ENCODE measurements at places on chromosomes 16 and 17.

- no peak for DNase-seq
Measured at GRCh38 chr17:60744355-60744966, 66.8 kb downstream of the BCAS3 start.

GRCh38 chr17:13477180-13477611 is 124.5 kb downstream of the HS3ST3A1 start:
- DNase-seq, result no peak

GRCh38 chr17:34173241-34173640 is 81.8 kb upstream of the CCL2 start:
- no peak for DNase-seq

GRCh38 chr17:80237386-80237785 is 17.2 kb downstream of the SLC26A11 start:
- DNase-seq, result no peak

DNA sequence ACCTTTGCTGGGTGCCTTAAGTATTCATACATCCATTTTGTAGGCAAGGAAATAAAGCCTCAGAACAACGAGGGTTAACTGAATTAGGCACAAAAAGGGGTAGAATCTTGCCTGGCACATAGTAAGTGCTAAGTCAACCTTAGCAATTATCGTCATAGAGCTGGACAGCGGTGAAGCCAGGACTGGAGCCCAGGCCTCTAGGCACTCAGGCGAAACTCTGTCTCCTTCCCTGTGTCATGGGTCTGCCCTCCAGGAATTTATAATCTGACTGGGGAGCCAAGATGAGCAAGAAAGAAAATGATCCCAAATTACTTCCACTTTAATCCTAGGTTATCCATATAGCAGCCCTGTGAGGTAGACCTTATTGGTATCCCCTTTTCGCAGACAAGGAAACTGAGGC is 61.4 kb downstream of the KATNIP start:
- DNase-seq, result no peak

GRCh38 chr16:79640513-79641360 is 40.2 kb upstream of the MAF start:
- no peak for DNase-seq

- no peak for DNase-seq
Measured at GRCh38 chr16:50697881-50698767, 4.7 kb downstream of the NOD2 start.

- no peak for DNase-seq
Measured at GRCh38 chr17:75679706-75680211, 12.6 kb downstream of the SAP30BP start.

- DNase-seq, result no peak
Measured at GRCh38 chr16:14405611-14406537, 224.2 kb downstream of the PARN start.

GRCh38 chr17:57999496-58000017 is 7.5 kb downstream of the SRSF1 start:
- DNase-seq, result no peak

- DNase-seq, result no peak
Measured at GRCh38 chr16:72042157-72042660, 12.1 kb upstream of the HP start.

- no peak for DNase-seq
Measured at GRCh38 chr17:19333132-19333440, 29.4 kb downstream of the B9D1 start.

DNA sequence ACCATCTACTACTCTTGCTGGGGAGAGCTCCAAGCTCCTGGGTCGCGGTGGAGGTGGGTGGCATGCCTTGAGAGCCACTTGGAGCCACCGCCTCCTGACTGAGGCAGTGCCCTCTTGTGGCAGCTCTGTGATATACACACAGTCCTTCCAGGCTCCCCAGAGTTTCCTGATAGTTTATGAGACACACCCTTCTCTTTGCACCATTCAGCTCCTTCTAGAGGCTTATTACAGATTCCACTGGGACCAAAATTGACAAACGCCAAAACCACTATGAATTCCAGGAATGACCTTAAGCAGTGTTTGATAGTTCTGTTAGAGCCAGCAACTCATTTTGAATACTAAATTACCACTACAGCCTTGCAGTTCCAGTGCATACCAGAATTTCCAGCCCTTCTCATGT is 170.1 kb upstream of the CDH13 start:
- DNase-seq, result no peak

GRCh38 chr16:76214856-76215255 is 62.3 kb upstream of the CNTNAP4 start:
- no peak for DNase-seq

DNA sequence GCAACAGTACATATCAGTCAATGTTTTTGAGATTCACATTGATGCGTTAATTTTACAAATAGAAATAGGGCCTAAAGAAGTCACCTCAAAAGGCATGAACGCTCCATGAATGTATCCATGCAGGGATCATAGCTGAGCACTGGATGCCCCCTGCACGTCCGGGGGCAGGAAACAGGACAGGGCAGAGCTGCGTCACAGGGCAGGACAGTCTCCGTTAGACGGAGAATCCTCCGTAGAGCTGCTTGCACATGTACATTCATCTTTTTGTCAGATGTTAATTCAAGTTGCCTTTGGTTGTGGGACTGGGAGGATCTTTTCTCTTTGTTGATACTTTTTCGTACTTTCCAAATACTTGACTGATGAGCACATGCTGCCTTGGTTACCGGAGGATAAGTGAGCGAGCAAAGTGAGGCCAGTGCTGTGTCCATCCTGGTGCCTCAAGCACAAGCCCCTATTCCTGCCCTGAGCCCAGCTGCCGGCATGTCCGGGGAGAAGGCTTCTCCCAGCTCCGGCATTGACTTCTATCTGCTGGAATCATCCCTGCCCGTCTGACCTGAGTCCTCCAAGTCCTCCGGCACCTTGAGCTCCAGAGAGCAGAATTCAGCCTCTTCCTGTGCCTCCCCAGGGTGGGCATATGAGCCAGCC is 15.0 kb downstream of the GAA start:
- no peak for DNase-seq

DNA sequence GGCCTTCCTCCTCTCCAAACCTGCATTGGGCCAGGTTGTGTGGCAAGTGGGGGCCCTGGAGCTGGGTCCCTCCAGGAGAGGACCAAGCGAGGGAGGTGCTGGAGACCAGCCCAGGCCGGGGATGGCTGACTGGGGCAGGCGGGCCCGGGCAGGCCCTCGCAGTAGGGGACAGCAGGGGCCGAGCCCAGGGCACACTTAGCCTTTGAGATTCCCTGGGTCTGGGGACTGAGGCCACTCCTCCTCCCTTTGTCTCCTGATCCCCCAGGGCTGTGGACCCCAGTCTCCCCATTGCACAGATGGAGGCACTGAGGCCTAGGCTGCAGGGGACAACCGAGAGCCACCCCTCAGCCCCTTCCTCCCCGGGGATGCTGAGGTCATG is 5.2 kb downstream of the FOXJ1 start:
- DNase-seq, result no peak

DNA sequence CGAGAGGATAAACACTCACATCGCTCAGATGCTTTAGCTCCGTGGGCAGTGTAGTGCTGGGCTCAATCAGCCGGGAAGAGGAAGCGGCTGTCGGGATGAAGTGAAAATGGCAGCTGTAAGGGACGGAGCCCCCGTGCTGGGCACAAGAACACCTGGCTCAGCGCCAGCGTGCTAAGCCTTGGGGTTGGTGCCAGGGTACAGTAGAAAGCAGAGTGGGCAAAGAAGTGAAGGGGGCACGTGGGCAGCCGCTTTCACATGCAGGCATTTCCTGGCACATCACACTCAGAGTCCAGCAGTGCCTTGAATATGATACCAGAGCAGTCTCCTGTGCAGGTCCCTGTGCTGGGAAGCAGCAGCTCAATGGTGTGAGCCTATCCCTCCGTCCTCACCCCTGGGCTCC is 51.1 kb upstream of the FOXF1 start:
- no peak for DNase-seq

- DNase-seq, result no peak
Measured at GRCh38 chr16:3879258-3879886, 1.1 kb downstream of the CREBBP start.

Measured in omental fat pad (tissue), 4 donors.